H1 (cell line): ENCODE measurements at places on chromosomes 6 and 20.

GRCh38 chr6:45609141-45609638 lies 231.5 kb upstream of the SUPT3H start:
- DNase-seq, result no peak
- no peaks in the 10 kb centered on the region for H3K27me3 ChIP-seq
- H3K36me3 ChIP-seq, result no peaks in the 10 kb centered on the region

DNA sequence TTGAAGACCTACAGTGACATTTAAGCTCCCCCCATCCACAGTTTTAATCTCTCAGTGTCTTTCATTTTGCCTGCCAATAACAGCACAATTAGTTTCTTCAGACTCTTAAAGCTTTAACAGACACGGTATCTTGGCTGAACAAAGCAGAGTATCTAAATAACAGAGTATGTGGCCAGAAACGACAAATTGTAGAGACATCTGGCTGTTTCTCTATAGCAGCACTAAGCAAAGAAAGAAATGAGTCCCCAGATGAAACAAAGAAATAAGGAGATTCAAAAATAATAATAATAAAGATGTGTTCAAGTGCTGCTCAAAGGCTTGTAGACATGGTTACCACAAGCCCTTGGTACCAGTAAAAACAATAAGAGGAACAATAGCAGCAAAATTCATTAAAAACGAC lies 97.8 kb upstream of the HDAC2 start:
- no peaks in the 10 kb centered on the region for H3K4me1 ChIP-seq
- no peaks in the 10 kb centered on the region for H3K27me3 ChIP-seq
- no peak overlapping the region for H3K27ac ChIP-seq

GRCh38 chr20:20181322-20181721 lies 129.0 kb downstream of the CFAP61 start:
- H3K4me3 ChIP-seq, result no peak overlapping the region
- H3K27ac ChIP-seq, result no peak overlapping the region
- no peaks in the 10 kb centered on the region for H3K27me3 ChIP-seq
- H3K4me1 ChIP-seq, result no peaks in the 10 kb centered on the region

DNA sequence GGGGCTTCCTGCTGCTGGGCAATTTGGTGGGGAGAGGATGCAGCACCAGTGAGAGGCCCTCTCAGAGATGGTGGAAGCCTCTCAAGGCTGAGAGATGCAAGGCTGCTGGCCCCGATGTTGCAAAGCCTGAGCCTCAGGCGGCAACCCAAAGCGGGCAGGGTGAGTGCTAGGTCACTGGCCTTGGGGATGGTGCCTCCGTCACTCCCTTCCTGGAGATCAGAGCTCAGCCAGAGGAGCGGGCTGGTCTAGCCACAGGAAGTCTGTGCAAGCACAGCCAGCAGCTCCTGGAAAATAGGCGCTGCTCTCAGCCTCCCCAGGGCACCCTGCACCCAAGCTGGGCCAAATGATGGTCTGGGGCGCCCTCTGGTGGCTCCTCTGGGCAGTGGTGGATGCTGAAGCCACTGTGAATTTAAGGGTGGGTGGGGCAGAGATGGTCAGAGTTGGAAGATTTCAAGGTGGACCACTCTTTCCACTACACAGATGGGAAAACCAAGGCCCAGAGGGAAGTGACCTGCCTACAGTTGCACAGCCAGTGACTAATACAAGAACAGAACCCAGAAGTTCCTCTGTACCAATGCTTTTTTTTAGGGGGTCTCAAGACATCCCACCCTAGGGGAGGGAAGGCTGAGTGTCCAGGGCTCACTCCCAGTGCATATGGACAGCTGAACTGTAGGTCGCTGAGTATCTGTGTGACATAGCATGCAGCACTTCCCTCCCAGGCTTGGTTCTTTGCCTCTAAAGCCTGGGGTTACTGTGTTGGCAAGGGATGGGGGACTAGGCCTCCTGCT lies 20.8 kb downstream of the C20orf203 start:
- DNase-seq, result peak; percentile 62
- no peak overlapping the region for H3K4me3 ChIP-seq
- H3K4me1 ChIP-seq, result no peaks in the 10 kb centered on the region; the same call in 1 of the 2 replicates
- no peaks in the 10 kb centered on the region for H3K27me3 ChIP-seq

DNA sequence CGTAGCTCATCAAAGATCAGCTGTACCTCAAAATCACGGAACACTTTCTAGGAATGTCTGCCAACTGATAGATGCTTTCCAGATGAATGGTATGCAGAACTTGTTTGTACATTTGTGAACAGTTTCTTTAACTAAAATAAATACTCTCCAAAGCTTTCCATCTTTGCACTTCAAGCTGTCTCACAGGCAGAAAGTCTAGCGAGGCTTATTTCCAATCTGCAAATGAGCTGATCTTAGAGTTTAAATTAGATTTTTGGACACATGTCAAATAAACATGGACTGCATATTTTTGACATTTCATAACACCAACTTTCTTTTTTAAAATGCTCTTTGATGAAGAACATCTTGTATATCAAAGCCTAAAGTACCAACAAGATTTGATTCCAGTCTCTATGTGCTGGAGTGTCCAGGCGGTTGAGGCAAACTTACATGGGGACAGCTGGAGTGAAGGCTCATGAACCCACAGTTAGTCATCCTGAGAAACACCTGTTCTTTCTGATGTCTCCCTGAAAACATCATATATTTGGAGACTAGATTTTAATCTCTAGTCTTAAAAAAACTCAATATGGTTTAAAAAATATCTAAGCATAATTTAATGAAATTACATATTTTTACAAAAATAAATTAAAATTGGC lies 268.6 kb upstream of the AGPAT4 start:
- no peak overlapping the region for H3K27ac ChIP-seq
- DNase-seq, result no peak
- H3K36me3 ChIP-seq, result no peaks in the 10 kb centered on the region
- H3K4me3 ChIP-seq, result no peak overlapping the region

DNA sequence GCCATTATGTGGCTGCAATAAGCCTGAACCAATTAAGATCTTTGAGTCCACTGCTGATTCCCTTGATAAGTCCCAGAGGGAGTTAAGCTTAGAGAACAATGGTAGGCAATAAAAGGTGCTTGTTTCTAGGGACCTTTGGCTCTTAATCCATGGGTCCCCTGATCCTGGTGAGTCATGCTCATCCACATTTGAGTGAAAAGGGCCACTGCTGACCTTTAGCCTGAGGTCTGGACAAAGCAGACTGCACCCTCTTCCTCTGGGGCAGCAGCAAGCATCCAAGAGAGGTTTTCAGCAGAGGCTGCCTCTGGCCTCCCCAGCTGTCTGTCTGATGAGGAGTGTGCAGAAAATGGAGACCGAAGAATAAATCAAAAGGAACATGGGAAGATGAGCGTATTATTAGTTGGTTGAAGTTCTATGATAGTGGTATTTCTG lies 16.1 kb upstream of the SCGN start:
- DNase-seq, result no peak
- no peak overlapping the region for H3K4me3 ChIP-seq
- H3K36me3 ChIP-seq, result no peaks in the 10 kb centered on the region
- H3K27me3 ChIP-seq, result no peaks in the 10 kb centered on the region
- H3K4me1 ChIP-seq, result peaks cover under 1% of the 10 kb centered on the region
- no peak overlapping the region for H3K27ac ChIP-seq

DNA sequence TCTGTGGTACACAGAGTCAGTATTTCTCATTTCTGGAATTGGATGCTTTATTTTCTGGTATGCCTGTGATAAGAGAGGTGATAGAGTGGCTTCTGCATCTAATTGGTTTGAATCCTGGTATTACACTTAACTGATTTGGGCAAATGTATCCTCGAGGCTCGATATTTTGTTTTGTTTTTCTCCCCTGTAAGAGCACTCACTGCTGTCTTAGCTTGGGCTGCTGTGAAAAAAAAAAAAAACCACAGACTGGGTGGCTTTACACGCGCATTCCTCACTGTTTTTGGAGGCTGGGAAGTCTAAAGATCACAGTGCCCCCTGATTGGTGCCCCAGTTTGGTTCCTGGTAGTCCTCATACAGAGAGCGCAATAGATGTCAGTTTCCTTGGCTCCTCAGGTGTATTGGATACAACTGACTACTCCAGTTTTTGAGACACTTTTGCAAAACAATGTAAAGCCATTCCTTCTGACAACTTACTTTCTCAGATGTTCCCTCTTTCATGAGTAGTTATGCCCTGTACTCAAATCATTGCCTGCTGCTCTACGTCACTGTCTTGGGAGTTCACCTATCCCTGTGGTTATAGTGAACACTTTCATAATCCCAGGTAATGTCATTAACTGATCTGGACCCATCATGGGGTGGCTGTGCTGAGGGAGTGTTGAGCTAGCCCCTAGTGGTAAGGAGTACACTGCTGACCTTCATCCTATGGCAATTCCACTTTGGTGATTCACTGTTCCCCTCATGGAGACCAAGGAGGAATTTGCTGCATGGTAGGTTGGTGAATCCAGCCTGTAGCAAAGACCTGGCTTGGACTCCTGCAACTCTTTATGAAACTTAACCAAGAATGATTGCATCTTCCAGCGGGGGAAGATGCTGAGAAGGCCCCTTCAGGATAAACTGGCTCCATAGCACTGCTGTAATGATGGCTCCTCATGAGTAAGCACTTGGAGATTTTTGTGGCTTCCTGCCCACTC lies 3.5 kb upstream of the ACAT2 start:
- H3K4me1 ChIP-seq, result peaks cover 10% of the 10 kb centered on the region; the same call in 1 of the 2 replicates
- 0 out of 2 replicates have a peak overlapping the region, but pooled peaks have one; percentile 10 for H3K27ac ChIP-seq
- H3K36me3 ChIP-seq, result peaks cover 36% of the 10 kb centered on the region
- no peak overlapping the region for H3K4me3 ChIP-seq

GRCh38 chr6:33593414-33593727 lies 13.3 kb upstream of the BAK1 start:
- H3K27me3 ChIP-seq, result no peaks in the 10 kb centered on the region
- H3K36me3 ChIP-seq, result no peaks in the 10 kb centered on the region
- no peak overlapping the region for H3K27ac ChIP-seq
- H3K4me3 ChIP-seq, result peak overlapping the region; percentile 53
- peaks cover 11% of the 10 kb centered on the region for H3K4me1 ChIP-seq

DNA sequence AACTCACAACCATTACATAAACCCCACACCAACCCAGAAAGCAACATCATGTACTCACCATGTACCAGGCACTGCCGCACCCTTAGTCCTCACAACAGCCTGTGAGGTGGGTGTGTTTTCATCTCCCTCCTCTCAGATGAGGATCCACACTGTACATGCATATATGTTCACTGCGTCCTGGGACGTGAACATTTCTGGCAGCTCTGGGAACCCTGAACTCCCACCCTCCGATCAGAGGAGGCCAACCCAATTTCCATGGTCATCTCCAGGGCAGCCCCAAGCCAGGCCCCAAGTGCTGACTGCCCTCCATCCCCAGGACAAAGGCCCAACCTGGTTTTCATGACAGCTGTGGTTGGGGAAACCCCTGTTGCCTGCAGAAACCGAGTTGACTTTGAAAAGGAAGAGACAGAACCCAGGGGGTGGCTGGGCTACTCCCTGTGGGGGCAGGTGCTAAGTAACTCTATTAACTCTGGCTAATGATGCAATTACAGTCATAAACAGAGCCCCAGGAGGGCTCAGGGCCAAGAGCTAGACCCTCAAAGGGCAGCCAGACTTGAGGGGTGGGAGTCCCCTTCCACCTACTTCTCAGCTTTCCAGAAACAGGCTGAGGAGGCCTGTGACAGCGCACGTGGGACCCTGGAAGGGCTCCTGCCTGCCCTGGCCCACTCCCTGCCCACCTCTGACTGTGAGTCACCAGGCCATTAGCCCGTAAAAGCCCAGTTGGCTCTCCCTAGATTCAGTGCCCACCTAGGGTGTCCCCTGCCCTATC lies 2.6 kb downstream of the TFEB start:
- no peak for DNase-seq
- H3K27ac ChIP-seq, result no peak overlapping the region
- peaks cover 30% of the 10 kb centered on the region for H3K4me1 ChIP-seq
- H3K36me3 ChIP-seq, result no peaks in the 10 kb centered on the region
- H3K4me3 ChIP-seq, result peak overlapping the region; percentile 72; the same call in 1 of the 2 replicates

GRCh38 chr20:20439602-20440190 lies 71.8 kb downstream of the INSM1 start:
- H3K27me3 ChIP-seq, result no peaks in the 10 kb centered on the region
- no peak overlapping the region for H3K27ac ChIP-seq
- no peaks in the 10 kb centered on the region; the same call in 1 of the 2 replicates for H3K4me1 ChIP-seq
- DNase-seq, result no peak
- no peaks in the 10 kb centered on the region for H3K36me3 ChIP-seq
- H3K4me3 ChIP-seq, result no peak overlapping the region

DNA sequence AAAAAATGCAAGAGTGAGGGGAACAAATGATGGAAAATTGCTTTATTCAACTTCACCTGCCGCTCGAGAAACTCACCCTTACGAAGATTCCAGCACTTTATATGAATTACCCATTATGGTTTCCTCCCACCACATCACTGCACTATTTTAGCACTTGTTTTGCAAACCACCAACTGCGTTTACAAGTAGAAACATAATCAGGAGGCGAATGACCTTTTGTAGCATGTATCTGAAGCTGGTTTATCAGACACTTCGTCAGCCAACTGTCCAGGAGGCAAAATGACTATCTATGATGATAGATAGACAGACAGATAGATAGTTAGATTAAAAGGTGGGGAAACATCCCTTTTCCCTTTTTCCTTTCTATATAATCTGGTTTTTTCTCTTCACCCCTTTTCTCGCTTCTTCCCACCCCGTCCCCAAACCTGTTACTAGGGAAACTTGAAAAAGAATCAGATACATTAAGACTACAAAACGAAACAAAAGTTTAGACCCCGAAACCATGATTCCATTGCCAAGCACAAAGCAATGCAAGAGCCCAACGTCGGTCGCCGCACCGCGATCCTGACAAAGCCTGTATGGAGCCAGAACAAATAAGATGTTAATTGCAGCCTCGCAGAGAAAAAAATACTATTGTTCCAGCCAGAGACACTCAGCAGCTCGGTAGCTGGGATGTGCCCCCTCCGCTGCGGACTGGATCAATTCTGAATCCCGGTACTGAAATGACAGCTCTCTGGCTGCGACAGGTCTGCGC lies 933 bp upstream of the ADGRB3 start:
- H3K27me3 ChIP-seq, result peaks cover 18% of the 10 kb centered on the region
- 0 out of 2 replicates have a peak, but pooled peaks cover under 1% of the 10 kb centered on the region for H3K4me1 ChIP-seq
- peak overlapping the region; percentile 70 for H3K4me3 ChIP-seq
- no peaks in the 10 kb centered on the region for H3K36me3 ChIP-seq
- no peak overlapping the region for H3K27ac ChIP-seq
- peak; percentile 74 for DNase-seq

DNA sequence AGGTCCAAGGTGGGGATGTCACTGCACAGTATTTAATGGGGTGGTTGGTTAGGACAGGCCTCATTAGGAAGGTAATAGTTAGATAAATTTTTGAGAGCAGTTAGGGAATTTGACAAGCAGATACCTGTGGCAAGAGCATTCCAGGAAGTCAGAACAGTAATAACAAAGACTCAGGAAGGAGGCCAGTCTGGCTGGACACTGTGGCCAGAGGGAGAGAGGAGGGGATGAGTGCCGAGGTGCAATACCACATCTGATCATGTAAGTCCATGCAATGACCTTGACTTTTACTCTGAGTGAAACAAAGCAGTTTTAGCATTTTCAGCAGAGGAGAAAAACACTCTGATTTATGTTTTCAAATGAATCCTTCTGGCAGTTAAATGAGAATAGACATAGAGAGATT lies 990.7 kb upstream of the FLRT3 start:
- H3K4me1 ChIP-seq, result no peaks in the 10 kb centered on the region
- H3K4me3 ChIP-seq, result no peak overlapping the region
- H3K27me3 ChIP-seq, result no peaks in the 10 kb centered on the region
